ENCODE measurements at places on chromosomes 3 and 15. TPM values are rescaled to one million over a fixed set of nuclear protein-coding genes. Genes with fewer than 3 reads are reported as not detected.

- no peak for DNase-seq
Measured at GRCh38 chr3:53278667-53279066, 22.8 kb upstream of the TKT start.

GRCh38 chr15:69852482-69852881 lies 245.2 kb downstream of the TLE3 start:
- no peak for DNase-seq

- DNase-seq, result no peak
Measured at GRCh38 chr15:35756623-35757022, 210.7 kb upstream of the DPH6 start.

CYP8B1 gene
- not detected for total RNA-seq

DNA sequence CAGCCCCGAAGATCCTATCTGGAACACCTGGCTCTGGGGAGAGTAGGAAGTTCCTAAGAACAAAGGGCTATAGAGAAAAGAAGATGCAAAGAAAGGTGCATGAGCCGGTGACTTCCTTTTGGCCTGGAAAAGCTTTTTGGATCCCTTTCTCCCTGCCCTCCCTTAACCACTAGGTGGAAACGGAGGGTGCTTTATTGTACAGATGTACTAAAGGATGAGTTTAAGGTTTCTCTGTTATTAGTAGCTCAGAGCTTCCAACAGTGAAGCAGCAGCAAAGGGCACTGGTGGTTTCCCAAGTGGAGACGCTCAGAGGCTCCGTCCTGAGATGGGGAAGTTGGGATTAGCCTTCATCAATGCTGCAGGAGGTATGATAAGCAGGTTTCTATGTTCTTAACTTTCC lies 5.9 kb upstream of the ADGRG7 start:
- DNase-seq, result no peak

- no peak for DNase-seq
Measured at GRCh38 chr3:53665608-53666425, 171.4 kb downstream of the CACNA1D start.

DNA sequence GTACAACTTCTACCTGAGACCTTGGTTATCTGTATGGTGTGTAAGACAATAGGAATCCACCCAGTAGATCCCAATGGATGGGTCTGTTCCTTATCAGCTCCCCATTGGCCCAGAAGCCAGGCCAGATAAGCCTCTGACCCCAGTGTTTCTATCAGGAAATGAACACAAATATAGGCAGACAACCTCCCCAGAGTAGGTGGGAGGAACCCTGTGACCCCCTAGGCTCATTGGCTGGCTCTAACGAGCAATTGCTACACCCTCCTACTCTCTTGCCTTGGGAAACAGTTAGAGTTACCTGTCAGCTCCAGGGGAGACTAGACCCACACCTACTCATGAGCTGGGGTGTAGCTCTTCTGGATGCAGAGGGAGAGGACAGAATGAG lies 299.9 kb downstream of the UACA start:
- DNase-seq, result no peak

- no peak for DNase-seq
Measured at GRCh38 chr15:62972814-62973213, 69.7 kb upstream of the TPM1 start.

DNA sequence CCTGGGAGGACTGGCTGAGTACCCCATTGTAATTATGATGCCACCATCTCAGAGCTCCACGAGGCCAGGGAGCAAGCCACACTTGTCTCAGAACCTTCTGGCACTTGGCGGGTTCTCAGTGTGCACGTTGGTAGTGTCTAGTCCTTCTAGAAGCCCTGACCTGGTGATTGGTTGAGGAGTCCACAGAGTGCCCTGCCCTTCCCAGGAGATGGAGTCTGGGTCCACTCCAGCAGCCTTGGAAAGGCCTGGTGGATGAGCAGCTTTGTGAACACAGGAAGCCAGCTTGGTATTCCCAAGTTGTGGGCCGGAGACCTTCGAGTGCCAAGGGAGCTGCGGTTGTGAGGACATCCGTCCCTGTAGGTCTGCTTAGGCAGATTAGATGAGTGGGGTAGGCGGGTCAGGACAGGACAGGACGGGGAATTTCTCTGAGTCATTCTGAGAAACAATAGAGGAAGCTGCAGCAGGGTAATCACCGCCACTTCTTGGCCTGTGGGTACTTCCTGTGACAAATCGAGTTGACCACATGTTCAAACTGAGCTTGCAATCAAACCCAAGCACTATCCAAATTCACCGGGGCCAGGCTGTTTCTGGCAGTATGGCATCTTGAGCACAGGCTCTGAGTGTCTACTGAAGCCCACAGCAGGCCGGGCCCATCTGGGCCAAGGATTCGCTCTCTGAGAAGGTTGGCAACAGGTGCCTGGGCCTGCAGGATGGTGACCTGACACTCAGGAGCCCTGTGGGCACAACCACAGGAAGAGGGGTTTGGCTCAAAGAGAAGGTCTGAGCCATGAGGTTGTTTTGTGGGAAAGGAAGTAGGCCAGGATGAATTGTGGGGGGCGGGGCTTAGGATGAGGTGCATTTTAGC lies 71.5 kb upstream of the PLXNA1 start:
- no peak for DNase-seq

SORD gene
- 7.4 TPM for total RNA-seq

DNA sequence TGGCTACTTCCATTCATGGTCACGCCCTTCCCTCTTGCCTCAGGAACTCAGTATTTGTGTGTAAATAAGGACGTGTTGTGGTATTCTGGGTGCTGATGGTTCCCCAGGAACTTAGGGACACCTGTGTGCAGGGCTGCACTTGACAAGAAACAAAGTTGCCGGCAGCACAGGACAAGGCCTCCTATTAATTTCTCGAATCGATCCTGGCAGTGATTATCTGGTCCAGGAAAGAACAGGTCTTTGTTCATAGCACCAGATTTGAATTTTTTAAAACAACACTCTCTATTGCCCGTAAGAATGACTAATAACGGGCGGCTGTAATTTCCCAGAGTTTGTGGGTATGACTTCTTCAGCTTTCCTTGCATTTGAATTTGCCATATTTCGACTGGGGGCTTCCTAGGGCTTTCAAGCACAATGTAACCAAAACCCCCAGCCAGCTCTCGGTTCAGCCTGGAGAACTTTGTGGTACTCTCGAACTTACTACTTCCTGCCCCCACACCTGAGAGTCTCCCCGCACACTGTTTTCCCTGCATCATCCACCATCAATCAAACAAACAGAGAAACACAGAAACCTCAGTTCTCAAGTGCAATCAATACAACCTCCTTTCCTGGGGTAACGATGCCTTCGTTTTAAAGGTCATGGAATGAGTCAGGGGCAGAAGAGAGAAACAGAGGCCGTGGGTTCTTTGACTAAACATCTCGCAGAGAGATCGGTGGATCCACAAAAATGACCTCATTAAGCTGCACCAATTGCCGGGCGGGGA lies 241.7 kb upstream of the ICE2 start:
- no peak for DNase-seq

- no peak for DNase-seq
Measured at GRCh38 chr3:50139308-50139707, 15.8 kb upstream of the SEMA3F start.

- no peak for DNase-seq
Measured at GRCh38 chr3:58366699-58367098, 34.0 kb downstream of the PXK start.

GRCh38 chr3:50573566-50574443 lies 4.5 kb downstream of the HEMK1 start:
- DNase-seq, result no peak

- DNase-seq, result no peak
Measured at GRCh38 chr15:81000144-81000623, 539 bp upstream of the TLNRD1 start.

GRCh38 chr3:105140899-105141367 lies 225.8 kb upstream of the ALCAM start:
- DNase-seq, result no peak

All from mesenteric fat pad (tissue), 1 donor.